NCI-H1930 (cell line): ENCODE measurements at places on chromosomes 1 and 21.

DNA sequence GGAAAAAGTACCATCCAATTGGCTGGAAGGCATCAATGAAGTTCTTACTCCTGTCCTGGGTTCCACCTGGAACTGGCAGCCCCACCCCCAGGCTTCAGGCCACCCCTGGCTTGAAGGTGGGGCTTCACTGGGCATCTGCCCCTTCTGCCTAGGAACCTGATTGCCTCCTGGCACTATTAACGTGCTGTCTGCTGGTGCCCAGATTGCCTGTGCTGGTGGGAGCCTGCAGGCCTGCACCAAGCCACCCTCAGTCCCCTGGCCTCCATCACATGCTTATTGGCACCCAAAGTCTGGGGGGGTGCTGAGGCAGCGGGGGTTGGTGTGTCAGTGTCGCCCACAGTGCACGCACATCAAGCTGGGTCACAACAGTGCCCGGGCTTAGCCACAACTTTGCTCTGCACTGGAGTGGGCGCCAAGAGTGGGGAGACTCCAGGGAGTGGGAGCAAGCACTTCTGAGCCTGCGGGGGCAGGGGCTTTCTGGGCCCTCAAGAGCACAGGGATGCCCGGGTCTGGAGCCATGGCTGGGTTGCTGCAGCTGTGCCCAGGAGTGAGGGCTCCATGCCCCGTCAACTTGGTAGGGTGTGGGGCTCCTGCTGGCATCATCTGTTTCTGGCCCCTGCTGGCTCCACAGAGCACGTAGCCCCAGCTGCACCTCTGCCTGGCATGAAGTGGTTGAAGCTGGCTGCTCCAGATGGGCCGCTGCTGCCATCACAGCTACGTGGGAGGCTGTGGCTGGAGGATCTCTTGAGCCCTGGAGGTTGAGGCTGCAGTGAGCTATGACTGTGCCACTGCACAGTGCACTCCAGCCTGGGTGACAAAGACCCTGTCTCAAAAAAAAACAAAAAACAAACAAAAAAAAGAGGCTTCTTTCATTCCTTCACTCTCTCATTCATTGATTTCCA is 4.1 kb upstream of the LSM10 start:
- DNase-seq: no peak

DNA sequence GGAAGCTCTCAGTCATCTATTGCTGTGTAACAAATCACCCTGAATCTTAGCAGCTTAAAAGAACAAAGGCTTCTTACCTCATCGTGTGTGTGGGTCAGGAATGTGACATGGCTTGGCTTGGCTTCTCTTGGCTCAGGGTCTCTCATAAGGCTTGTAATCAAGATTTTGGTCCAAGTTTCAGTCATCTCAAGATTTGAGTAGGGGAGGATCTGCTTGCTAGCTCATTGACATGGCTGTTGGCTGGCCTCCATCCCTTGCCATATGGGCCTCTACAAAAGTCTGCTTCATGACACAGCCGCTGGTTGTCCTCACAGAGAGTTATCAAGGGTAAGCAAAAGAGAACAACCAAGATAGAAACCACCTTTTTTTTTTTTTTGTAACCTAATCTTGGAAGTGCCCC is 207.7 kb downstream of the PTPRC start:
- DNase-seq: no peak

DNA sequence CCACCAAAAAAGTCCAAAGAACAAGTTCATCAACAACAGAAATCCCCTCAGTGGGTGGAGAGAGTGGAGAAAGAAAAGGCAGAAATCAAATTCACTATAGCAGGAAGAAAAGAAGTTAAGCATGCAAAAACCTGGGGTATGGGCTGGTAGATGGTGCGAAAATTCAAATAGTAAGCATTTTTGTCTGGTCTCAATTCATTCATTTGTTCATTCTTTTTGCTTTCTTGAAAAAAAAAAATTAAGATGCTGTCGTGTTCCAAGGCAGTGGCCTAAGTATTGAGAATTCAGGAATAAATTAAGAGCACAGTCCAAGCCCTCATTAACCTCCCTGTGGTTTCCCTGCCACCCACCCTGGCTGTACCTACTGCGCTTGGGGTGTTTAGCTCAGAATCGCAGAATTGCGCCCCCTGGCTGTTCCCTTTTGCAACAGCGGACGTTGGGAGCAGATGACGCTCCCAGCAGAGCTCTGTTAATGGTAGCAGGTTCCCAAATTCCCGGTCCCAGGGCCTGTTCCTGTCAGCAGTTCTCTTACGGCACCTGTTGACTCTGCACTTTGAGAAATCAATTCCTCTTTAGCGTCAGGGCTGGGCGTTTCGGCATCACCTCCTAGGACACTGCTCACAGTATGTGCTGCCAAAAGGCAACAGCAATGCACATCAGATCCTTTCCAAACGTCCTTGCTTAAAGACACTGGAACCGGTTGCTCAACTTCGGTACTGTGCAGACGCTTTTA is 34.0 kb upstream of the SSX2IP start:
- no peak for DNase-seq

DNA sequence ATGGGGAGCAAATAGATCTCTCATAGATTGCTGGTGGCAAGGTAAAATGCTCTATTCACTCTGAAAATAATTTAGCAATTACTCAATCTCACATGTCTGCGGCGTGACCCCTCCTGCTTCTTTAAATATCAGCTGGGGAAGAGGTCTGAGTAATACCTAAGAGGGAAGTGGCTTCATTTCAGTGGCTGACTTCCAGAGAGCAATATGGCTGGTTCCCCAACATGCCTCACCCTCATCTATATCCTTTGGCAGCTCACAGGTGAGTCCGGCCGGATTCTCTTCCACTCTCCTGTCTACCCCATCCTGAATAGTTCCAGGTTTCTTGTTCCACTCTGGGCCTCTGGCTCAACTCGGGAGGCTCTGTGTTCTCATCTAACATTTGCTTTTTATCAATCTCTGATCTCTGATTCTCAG is at the start of gene SLAMF7:
SLAMF7 (plus strand) TSS at position 150 of the 414 bp plus-strand sequence; CDS start at position 205, 55 bp downstream.
- no peak for DNase-seq

- DNase-seq: no peak
These were observed 102.8 kb downstream of the GDAP2 start for GRCh38 chr1:117826540-117827078.

DNA sequence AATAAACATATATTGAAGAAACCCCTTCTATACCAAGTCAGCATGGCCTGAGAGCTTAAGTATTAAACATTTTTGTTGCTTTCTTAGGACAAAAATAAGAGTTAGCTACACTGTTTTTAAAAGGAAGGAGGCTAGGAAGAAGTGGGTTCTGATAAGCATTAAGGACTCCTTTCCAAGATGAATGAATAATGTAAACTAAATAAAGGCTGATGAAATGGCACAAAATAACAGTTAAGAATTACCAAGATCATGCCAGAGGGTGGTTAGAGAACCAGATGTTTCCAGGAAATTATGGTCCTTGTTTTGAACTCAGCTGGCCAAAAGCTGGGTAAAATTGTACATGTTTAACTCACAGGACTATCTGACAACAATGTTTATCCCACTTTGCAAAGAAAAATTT is 114.1 kb upstream of the ETS2 start:
- DNase-seq: no peak

GRCh38 chr1:26739329-26739914 is 43.6 kb downstream of the ARID1A start:
- no peak for DNase-seq

- no peak for DNase-seq
These were observed 29.9 kb upstream of the POU3F1 start for GRCh38 chr1:38076455-38076854.

DNA sequence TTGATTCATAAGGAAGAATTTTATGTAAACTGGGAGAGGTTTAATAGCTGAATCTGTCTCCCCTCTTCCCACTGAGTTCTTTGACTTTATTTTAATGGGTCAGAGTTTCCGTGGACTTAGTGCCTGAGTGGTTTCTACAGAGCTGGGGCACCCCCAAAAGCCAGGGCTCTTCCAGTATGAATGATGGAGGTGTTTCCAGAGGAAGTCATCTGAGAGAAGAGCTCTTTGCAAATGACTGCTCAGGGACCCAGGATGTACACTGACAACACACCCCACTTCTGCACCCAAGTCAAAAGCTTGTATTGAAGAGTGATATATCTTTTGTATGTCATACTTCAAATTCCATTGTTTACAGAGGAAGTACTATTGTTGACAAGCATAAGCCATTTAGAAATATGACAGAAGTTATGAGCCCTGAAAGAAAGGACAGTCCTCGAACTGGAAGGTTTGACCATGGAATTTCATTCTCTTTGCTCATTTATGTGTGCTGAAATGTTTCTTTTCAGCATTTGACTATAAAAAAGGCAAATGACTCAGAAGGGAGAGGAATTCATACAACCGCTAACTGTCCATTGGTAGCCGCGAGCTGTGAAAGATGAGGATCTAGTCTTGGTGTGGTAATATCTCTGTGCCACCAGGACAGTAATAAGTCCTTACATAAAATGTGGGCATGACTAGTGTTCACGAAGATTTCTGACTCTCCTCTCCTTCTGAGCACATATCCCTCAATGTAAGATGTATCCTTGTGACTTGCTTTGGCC is 25.4 kb upstream of the LMX1A start:
- no peak for DNase-seq
